ENCODE measurements at places on chromosomes 6 and 20. TPM values are rescaled to one million over a fixed set of nuclear protein-coding genes. Genes with fewer than 3 reads are reported as not detected.

The TRIM40 gene
- not detected for total RNA-seq

The OR2B6 gene
- total RNA-seq: not detected

DNA sequence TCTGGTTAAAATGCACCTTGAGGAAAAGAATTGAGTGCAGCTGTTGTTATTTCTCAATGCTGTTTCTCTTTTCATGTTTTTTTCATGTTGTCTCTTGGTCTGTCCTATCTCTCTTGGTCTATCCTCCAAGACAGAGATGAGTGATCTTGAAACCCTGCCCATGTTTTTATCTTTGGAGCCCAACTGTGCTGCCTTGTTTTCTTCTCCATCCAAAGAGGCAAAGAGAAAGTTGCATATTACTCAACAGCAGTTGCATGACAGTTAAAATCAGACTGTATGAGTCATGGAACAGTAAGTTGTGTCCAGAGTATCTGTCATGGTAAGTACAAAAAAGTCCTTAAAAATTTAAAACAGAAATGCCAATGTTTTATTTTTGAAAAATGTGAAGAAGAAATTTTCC lies 26.2 kb downstream of the BCAS1 start:
- H3K4me3 ChIP-seq: no peak overlapping the region
- H3K4me1 ChIP-seq: no peaks in the 10 kb centered on the region
- no peaks in the 10 kb centered on the region for H3K36me3 ChIP-seq
- H3K27ac ChIP-seq: no peak overlapping the region
- no peaks in the 10 kb centered on the region for H3K27me3 ChIP-seq
- DNase-seq: no peak

- no peaks in the 10 kb centered on the region for H3K27me3 ChIP-seq
- H3K4me3 ChIP-seq: no peak overlapping the region
- no peak for DNase-seq
- H3K27ac ChIP-seq: no peak overlapping the region
These were observed 13.7 kb upstream of the SHPRH start for GRCh38 chr6:145977881-145978280.
